RWPE1 (cell line): ENCODE measurements at places on chromosomes 3 and 15.
A peak's percentile ranks its signal among the peaks of the same experiment; 100 is the strongest.

DNA sequence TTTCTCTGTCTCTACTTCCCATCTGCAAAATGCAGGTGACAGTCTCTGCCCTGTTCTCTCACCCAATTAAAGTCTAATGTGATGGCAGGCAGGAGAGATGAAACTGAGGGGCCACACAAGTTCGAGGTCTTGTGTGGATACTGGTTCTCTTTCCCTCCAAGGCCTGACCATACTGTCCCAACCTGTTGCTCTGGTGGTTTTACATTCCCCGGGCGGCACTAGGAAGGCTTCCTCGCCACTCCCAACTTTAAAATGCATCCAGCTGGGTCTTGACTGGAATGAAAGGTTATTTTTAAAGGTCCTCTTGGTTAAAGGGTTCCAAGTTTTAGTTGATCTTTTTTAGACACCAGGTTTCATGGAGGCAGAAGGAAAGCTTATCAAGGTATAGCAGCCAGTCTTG, 37.2 kb downstream of the WHAMM start:
- DNase-seq: no peak

DNA sequence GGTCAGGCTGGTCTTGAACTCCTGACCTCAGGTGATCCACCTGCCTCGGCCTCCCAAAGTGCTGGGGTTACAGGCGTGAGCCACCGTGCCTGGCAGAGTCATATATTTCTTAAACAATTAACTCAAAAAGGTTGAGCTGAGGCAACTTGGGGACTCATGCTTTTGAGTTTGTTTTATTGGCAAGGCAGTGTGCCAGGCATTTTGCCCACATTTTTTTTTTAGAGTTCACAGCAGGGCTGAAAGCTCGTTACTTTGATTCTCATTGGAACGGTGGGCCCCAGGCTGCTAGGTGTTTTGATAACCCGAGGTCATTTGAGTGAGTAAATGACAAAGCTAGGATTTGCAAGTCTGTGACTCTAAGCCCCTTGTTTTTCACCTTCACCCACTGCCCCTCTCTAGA, 76.2 kb downstream of the CCK start:
- no peak for DNase-seq

- no peak for DNase-seq
Measured at GRCh38 chr3:16024548-16024947, 149.9 kb upstream of the GALNT15 start.

DNA sequence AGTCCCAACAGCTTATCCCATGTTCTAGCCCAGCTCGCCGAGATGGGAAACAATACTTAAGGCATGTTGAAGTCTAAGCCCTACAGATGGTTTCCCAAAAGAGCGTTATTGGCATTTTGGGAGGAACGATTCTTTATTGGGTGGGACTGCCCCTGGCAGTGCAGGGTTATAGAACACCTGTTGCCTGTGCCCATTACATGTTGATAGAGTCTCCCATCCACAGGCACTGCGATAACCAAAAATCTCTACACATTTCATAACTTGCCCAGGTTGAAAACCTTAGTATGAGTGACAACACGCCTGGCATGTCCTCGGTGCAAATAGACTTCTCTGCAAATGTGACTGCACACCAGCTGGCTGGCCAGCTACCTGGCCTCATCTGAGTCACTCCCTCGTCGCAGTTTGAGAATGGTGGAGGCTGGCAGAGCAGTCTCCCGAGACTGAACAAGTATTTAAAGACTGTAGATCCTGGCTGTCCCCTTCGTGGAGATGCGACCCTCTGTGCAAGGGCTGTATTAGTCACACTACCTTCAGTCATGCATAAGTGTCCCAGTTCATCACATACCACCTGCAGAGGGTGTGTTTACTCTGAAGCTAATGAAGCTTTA, 18.7 kb downstream of the ZNF80 start:
- DNase-seq: no peak

- no peak for DNase-seq
Measured at GRCh38 chr3:43093974-43094373, 11.9 kb downstream of the POMGNT2 start.

DNA sequence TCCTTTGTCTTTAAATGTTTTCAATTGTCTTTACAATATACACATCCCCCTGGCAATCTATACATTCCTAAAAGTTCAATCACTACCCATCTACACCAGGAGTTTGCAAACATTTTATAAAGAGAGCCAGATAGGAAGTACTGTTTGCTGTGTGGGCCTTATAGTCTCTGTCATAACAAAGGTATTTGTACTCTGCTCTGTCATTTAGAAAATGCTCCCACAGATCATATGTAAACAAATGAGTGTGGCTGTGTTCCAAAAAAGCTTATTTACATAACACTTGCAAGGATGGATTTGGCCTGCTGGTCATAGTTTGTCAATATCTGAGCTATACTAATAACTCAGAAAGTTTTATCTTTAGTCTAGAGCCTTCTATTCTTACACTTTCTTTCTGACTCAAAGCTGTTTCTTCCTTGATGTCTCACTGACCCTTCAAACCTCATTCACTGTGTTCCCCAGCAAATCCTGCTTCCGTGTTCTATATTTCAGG, 511.9 kb downstream of the GBE1 start:
- DNase-seq: peak; percentile 1

GRCh38 chr3:56858331-56858730, 56.6 kb upstream of the ARHGEF3 start:
- DNase-seq: no peak

GRCh38 chr3:194003114-194004057, 132.6 kb upstream of the HES1 start:
- DNase-seq: peak; percentile 92

- DNase-seq: no peak
Measured at GRCh38 chr3:147651107-147651778, 242.1 kb downstream of the ZIC1 start.

DNA sequence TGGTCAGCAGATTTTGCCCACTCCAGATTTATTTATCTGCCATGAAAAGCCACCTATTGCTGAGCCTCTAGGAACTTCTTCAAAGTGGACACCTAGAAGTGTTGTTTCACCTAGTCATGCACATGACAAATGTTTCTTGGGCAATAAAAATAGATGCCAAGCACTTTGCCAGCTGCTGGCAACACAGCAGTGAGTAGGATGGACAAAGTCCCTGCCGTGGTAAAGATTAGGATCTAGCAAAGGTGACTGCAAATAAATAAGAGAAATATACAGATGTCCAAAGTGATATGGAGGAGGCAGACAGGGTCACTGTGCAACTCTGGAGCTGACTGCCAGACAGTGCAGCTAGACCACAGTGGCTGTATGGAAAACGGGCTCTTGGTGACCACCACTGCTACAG, 137.9 kb downstream of the SUCLG2 start:
- DNase-seq: no peak

GRCh38 chr3:359672-360071, 163.1 kb downstream of the CHL1 start:
- DNase-seq: no peak

GRCh38 chr3:133693821-133694220, 32.1 kb upstream of the TOPBP1 start:
- no peak for DNase-seq

DNA sequence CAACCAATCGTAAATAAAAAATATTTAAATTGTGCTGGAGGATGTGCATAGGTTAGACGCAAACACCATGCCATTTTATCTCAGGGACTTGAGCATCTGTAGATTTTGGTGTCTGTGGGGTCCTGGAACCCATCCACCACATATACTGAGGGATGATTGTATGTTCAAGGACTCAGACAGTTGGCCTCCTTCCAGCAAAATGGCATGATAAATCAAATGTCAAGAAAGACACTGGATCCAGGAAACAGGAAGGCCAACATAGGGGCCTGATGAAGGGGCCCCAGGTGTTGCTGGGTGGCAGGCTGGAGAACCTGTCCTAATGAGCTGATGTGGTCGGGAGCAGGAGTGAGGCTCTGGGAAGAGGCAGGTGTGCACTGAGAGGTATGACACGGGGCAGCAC, 289.5 kb downstream of the GABRG3 start:
- DNase-seq: no peak

DNA sequence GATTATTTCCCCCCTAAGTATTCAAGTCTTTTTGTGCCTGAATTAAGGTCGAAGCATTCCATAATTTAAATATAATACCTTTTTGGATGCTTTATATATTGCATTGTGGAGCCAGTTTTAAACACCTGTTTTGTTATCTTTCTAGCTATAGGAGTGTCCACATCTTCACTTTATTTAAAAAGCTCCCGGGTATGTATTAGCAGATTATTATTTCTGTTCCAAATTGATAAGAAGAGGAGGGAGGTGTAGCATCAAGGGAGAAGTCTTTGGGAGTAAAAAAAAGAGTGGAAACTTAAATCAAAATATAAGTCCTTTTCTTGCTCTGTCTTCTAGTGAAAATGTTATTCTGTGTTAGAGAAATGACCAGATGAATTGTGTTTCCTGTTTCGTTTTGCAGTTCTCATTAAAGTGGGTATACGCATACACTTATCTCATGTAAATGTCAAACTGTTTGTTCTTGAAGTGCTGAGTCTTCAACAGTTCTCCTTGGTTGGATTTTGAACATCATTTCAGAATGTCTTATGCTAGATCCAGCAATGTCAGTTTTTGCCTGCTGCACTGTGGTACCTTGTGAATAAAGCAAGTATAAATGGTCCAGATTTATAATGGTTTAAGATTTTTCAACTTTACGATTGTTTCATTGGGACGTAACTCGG, 105.8 kb downstream of the FNDC3B start:
- DNase-seq: no peak

DNA sequence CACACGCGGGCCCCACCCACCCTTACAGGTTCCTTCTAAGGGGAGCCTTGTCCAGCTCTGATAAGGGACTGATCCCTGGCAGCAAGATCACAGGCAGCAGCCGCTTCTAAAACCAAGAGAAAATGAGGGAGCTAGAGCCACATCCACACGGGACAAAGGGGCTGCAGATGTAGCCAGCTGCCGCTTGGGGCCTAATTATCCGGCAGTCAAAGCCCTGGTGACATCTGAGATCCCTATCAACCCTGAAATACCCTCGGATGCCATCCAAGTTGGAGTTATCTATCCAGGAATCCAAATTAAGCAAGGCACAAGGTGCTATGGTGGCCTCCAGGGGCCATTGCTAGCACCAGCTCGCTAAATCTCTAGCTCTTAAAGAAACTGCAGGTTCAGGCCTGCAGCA, 248.3 kb downstream of the VPS13C start:
- DNase-seq: no peak

DNA sequence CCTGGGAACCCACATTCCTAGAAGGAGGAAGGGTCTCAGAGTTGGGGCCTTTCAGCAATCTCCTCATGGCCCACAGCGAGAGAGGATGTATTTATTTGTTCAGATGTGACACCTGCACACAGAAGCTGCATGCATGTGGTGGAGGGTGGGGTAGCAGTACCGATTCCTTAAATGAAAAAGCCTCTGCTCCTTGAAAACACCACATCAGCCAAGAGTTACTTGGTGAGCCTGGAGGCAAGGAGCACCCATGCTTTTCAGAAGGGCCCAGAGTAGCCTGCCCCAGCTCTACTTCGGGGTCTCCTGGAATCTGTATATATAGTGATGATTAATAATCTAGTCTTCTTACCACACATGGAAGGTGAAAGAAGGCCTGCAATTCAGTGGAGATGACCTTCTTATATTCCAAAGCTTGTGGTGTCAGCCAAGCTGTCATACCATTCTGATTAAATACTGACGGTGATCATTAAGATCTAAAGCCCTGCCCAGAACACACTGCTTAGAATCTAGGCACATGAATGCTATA, 33.5 kb downstream of the SEMA6D start:
- DNase-seq: no peak
